ENCODE measurements at places on chromosomes 2 and 18.
A peak's percentile ranks its signal among the peaks of the same experiment; 100 is the strongest.

DNA sequence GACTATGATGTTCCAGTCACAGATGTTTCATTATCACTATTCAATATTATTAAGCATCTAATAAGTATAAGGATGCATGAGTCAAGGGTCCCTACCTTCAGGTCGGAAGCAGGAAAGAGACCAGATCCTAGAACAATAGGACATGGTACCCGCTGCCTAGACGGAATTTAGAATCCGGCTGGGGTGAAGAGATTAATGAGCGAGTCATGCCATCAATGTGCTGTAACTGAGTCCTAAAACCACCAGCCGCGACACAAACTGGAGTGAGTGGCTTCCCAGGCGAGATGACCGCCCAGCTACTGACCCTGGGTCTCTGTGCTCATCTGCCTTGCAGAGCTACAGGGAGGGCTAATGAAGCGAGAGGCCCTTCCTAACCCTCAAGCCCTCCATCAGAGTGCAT lies 73.6 kb downstream of the DNMT3A start:
- no peak for DNase-seq

GRCh38 chr2:77443076-77443475 lies 79.1 kb downstream of the LRRTM4 start:
- DNase-seq = no peak

DNA sequence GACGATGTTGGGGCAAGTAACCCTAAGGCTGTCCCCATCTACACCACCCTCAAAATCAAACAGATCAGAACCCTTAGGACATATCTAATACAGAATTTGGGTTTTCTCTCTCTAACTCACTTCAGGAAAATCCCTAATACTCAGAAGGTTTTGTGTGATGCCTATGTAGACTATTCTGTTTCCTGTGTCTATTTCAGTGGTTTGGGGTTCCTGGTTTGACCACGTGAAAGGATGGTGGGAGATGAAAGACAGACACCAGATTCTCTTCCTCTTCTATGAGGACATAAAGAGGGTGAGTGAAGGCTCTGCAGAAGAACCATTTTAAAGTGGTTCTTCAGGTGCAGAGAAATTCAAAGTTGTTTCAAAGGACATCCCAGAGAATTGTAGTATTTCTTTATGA lies 16.3 kb downstream of the SULT1C2 start:
- no peak for DNase-seq

DNA sequence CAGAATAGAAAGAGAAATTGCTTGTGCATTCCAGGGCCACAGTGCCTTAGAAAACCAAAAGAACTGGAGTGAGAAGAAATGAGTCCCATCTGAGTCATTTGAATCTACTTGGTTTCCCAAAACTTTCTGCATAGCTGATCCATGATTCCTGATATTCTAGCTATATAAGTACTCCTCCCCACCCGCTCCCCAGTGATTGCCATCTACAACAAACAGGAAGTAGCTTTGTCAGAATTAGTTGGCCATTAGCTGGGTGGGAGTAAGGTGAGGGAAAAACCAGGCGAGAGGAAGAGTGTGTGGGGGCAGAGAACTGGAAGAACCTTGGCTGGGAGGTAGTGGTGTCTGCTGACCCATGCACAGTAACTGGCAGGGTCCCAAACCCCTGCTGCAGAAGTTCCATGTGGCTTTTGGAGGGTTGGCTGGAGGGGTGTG lies 122.1 kb downstream of the ACAA2 start:
- DNase-seq = no peak

- no peak for DNase-seq
These were observed 44.9 kb downstream of the PARD6G start for GRCh38 chr18:80202264-80202998.

DNA sequence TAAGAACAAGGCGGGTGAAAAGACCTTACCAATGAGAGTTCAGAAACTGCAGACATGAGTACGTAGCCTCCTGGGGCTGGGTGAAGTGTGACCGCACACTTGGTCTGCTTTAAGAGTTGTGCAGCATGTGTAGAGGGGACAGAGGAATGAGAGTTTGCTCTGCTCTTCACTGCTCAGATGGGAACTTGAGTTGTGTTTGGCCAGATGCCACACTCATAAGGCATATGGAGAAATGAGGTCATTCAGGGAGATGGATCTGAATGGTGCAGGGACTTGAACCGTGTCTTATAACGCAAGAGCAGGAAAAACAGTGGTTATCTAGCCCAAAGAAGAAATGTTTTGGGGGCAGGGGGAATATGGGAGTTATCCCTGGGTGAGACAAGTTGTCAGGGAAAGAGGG lies 273.8 kb upstream of the LYPD1 start:
- no peak for DNase-seq

- no peak for DNase-seq
These were observed 32.5 kb downstream of the SNED1 start for GRCh38 chr2:241030883-241031282.

- no peak for DNase-seq
These were observed 220.2 kb downstream of the BCL11A start for GRCh38 chr2:60333264-60333663.

GRCh38 chr18:31104444-31104843 lies 2.2 kb upstream of the DSC2 start:
- no peak for DNase-seq

DNA sequence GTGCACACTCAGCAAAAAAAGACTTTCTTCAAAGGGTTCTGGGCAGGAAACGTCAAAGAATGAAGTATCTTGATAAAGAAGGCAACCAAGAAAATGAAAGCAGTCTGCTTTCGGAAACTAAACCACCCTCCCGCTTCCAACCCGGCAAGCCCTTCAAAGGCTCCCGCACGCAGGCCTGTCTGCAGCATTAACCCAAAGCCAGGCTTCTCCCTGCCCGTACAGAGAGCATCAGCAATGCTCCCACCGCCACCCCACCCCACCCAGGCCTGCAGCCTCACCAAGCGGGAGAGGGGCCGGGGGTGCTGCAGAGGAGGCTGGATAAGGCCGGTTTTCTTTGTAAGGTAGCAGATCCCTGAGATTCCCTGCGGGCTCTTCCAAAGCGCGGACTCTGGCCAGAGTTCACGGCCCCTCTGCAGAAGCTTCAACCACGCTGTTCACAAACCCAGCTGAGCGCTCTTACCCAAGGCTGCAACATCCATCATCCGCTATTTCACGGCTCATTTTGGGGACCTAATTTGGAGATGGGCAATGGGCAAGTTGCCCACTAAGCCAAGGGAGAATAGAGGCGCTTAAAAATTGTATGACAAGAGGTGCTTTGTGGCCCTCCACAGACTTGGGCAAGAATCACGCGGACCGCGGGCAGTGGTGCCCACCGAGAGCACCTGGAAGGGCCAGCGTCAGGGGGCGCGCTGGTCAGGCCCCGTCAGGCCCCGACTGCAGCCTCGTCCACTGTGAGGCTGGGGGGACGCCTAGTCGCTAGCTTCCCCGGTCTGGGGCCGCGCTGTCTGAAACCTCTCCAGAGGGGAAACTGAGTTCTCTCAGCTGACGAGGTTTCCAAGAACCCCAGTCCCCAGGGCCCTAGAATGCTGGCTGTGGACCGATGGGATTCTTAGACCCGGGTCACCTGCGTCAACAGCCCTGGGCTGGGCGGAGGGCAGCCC lies 225.4 kb upstream of the ID2 start:
- no peak for DNase-seq

DNA sequence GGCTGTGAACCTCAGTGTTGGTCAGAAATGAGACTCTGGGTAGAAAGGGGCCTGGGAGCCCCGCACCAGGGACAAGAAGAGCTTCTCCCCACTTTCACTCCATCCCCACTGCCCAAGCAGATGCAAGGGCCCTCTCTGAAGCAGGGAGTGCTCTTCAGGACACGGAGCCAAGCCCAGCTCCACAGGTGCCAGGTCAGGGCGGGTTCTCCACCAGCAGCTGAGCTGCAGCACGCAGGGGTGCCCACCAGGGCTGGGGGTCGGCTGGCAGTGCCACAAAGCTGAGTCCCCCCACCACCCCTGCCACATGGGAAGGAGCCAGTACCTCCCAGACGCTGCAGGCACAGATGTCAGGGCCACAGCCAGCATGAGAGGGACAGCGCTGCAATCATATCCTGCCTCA lies 106.2 kb downstream of the INHBB start:
- DNase-seq = no peak

DNA sequence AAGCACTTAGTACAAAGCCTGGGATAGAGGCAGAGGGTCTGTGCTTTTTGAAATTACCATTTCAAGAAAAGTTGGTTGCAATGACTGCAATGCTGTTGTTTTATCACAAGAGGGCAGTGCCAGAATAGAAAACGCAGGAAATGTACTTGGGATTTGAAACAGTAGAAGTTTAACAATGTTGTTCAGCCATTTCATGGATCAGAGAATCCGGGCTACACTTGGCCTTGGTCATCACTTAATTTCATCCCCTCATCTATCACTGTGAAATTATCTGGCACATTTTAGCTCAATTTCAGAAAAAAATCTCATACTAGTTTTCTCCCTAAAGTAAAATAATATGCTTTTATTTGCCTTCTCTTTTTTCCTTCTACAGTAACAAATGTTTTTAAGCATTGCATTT lies 70.8 kb downstream of the RAPGEF4 start:
- DNase-seq = no peak

- no peak for DNase-seq
These were observed 258.9 kb downstream of the RDH14 start for GRCh38 chr2:18301421-18302139.

GRCh38 chr2:42562474-42563144 lies 5.8 kb upstream of the MTA3 start:
- DNase-seq = no peak

DNA sequence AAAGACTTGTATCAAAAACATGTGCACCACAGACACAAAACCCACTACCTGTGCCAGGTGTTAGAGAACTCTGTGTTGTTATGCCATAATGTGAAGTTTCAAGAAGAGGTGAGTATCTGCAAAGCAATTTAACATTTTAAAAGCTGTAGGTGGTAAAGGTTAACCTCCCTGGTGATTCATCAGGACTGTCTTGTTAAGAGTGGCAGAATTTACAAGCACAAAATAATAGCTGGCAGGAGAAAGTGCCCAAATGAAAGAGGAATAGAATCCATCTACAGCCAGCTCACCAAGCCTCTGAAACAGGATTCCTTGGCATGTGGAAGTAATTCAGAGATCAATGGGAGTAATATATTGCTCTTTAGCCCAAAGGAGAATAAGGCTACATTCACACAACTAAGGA lies 230.7 kb downstream of the AFF3 start:
- no peak for DNase-seq

DNA sequence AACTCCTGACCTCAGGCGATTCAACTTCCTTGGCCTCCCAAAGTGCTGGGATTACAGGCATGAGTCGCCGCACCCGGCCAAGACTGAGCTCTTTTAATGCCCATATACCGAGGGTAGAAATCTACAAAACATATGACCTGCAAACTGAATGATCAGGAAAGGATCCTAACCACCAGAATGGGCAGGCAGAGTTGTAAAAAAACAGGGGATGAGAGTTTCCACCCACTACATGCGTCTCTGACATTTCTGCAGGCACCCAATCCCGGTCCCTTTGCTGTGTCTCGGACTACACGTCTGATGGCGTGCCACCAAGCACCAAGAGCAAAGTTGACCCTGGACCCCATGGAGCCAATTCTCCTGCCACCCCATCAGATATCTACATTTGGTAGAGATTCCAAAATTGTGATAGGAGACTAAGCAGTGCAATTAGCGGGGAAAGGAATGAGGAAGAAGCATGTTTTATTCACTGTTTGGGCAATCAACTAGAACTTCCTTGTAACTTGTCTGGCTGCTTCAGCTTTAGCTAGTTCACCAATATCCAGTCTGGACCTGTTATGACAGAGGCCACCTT lies 74.1 kb downstream of the ATP8B1 start:
- DNase-seq = no peak

- DNase-seq = no peak
These were observed 14.4 kb upstream of the BZW1 start for GRCh38 chr2:200797242-200797770.

DNA sequence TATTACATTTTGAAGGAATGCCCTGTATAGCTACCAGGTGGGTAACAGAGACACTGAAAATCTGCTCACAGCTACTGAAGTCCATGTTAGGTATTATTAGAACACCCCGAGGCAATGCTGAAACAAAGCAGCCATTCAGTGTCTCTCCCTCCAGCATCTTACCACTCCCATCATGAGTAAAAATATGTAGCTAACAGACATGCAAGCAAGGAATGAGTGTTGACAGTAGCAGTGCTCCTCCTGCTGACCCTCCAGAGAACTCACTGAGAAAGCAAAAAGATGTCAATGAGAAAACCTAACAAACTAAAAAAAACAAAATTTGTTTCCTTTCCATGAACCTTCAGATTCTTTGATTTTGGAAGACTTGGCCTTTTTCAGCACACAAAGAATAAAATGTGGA lies 393.9 kb downstream of the LRRTM1 start:
- no peak for DNase-seq

- peak; percentile 8 for DNase-seq
These were observed 69.6 kb downstream of the PHLPP1 start for GRCh38 chr18:62784966-62785413.

DNA sequence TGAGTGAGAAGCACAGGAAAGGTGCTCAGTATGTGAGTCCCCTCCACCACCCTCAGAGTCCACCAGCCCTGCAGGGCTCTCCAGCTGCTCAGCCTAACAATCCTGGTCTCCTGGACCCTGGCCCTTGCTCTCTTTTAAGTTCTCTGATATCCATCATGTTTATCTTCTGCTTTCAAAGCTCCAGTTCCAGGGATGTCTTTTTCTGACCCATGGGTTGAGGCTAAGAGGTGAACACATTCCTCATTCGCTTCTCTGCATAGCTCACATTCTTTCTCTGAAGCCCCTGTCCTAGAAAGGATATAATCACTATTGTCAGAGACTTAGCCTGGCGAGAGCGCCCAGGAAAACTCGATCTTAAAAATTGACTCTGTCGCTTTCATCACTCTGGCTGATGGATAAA lies 86.4 kb downstream of the ARL4C start:
- DNase-seq = no peak

- DNase-seq = no peak
These were observed 244.8 kb upstream of the COPS8 start for GRCh38 chr2:236840857-236841256.

- DNase-seq = no peak
These were observed 101.5 kb upstream of the GRB14 start for GRCh38 chr2:164722616-164723338.
